ENCODE measurements at places on chromosomes 1 and 21. TPM values are rescaled to one million over a fixed set of nuclear protein-coding genes. Genes with fewer than 3 reads are reported as not detected.

CCT8 gene
- 179 TPM for total RNA-seq

VSIG8 gene
- under 0.01 TPM for total RNA-seq

LEFTY1 gene
- total RNA-seq = not detected

UBL4B gene
- 0.09 TPM for total RNA-seq

FHAD1 gene
- total RNA-seq = 0.32 TPM

SAMSN1 gene
- not detected for total RNA-seq

PODN gene
- total RNA-seq = 51.2 TPM

Data from bronchial smooth muscle cell (primary cell).